A673 (cell line): ENCODE measurements at places on chromosomes 3 and 15. TPM values are rescaled to one million over a fixed set of nuclear protein-coding genes. Genes with fewer than 3 reads are reported as not detected.

Gene SI
- not detected in 2 replicates for total RNA-seq

DNA sequence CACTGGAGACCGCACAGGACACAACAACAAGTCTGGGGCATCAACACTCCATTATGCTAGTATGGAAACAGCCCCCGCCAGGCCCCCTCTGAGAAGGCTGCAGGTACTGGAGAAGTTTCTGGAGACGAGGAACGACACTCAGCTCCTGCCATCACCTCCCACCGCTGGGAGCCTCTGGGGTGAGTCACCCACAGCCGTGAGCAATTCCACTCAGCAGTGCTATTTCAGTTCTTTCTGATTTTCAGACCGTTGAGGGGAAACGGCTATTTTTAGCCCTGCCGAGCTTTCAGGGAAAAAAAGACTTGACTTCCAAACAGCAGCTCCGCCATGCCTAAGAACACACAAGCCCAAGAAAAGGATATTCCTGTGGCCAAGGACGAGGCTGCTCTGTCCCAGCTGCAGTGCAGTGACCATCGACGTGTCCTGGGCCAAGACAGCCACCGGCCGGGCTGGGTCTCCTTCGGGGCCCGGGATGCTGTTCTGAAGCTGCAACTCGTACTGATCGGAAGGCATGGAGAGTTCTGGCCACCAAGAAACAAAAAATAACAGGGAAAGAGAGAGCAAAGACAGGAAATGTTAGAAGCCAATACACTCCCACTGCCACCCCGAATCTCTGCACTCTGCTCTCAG is 40.8 kb downstream of the NUP210 start:
- no peaks in the 10 kb centered on the region for H3K27me3 ChIP-seq
- no peak overlapping the region for H3K4me3 ChIP-seq
- H3K4me1 ChIP-seq = no peaks in the 10 kb centered on the region
- no peaks in the 10 kb centered on the region for H3K36me3 ChIP-seq
- no peak for DNase-seq

Gene SEC22C
- 28.9 and 29.5 TPM in 2 replicates for total RNA-seq

Gene DGKG
- total RNA-seq = 35.1 and 45.2 TPM in 2 replicates

Gene MTFMT
- 26.2 and 32.1 TPM in 2 replicates for total RNA-seq

DNA sequence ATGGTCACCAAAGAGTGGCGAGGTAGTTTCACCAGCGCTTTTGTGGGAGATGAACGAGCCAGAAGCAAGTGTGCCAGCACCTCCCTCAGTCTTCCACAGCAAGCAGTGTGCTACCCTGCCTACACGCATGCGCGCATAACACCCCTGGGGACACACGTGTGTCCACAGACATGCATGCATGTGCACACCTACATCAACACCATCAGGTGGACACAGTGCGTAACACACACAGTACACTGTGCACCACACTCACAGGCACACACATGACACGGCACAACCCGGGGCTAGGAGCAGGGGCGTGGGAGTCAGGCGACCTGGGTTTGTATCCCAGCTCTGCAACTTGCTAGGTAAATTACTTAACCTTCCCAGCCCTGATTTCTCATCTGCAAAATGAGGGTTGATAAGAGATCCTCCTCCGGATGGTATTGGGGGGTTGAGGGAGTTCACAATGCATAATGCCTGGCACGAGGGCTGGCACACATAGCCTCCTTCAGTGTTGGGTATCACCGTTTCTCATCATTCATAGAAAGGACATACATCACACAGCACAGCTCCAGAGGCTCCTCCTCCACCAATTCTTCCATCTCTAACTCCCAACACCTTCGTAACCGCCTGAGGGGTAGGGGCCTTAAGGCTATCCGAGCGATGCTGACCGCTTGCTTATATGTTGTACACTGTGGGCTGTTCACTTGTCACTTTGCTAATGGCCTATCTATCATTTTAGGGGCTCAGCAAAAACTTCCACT is 174.9 kb downstream of the SMAD6 start:
- no peak overlapping the region for H3K27ac ChIP-seq
- H3K4me1 ChIP-seq = no peaks in the 10 kb centered on the region
- H3K4me3 ChIP-seq = no peak overlapping the region
- no peaks in the 10 kb centered on the region for H3K27me3 ChIP-seq
- H3K36me3 ChIP-seq = no peaks in the 10 kb centered on the region

Gene RPL14
- total RNA-seq = 980 and 1,046 TPM in 2 replicates

Gene CILP
- total RNA-seq = 0.04 TPM in 1 of 2 replicates, not detected in the other

GRCh38 chr3:27431116-27431515 is 53.1 kb downstream of the SLC4A7 start:
- no peaks in the 10 kb centered on the region for H3K27me3 ChIP-seq
- H3K36me3 ChIP-seq = peaks cover 16% of the 10 kb centered on the region
- DNase-seq = peak; percentile 35
- peaks cover 8% of the 10 kb centered on the region for H3K4me1 ChIP-seq
- H3K27ac ChIP-seq = no peak overlapping the region
- no peak overlapping the region for H3K4me3 ChIP-seq
